Ovary (tissue), 10 donors: ENCODE measurements at places on chromosomes 7 and 10. TPM values are rescaled to one million over a fixed set of nuclear protein-coding genes. Genes with fewer than 3 reads are reported as not detected.

- H3K36me3 ChIP-seq = no peaks in the 10 kb centered on the region
- DNase-seq = peak; percentile 73
- peaks cover 40% of the 10 kb centered on the region for H3K4me1 ChIP-seq
- H3K4me3 ChIP-seq = no peak overlapping the region
Observed at GRCh38 chr10:125093199-125093973, 67.0 kb downstream of the CTBP2 start.

- DNase-seq = no peak
- H3K36me3 ChIP-seq = no peaks in the 10 kb centered on the region
- no peak overlapping the region for H3K4me3 ChIP-seq
Observed at GRCh38 chr10:102413053-102413705, 5.4 kb downstream of the PSD start.

Gene VWC2
- 8.0 TPM for total RNA-seq

- no peaks in the 10 kb centered on the region for H3K27me3 ChIP-seq
- no peak overlapping the region for H3K27ac ChIP-seq
- no peaks in the 10 kb centered on the region for H3K4me1 ChIP-seq
Observed at GRCh38 chr10:14609178-14609577, 165.5 kb downstream of the FAM107B start.

- H3K27ac ChIP-seq = no peak overlapping the region
- no peak for DNase-seq
- H3K4me3 ChIP-seq = no peak overlapping the region
- no peaks in the 10 kb centered on the region for H3K4me1 ChIP-seq
- no peaks in the 10 kb centered on the region for H3K27me3 ChIP-seq
Observed at GRCh38 chr7:86904949-86905834, 154.3 kb downstream of the ELAPOR2 start.

DNA sequence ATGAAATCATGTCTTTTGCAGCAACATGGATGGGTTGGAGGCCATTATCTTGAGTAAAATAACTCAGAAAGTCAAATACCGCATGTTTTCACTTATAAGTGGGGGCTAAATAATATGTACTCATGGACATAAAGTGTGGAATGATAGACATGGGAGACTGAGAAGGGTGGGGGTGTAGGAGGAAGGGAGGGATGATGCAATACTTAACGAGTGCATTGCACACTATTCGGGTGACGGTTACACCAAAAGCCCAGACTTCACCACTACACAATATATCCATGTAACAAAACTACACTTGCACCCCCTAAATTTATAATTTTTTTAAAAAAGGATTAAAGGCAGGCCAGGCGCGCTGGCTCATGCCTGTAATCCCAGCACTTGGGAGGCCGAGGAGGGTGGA, 13.6 kb downstream of the LGI1 start:
- no peak overlapping the region for H3K27ac ChIP-seq
- no peaks in the 10 kb centered on the region for H3K4me1 ChIP-seq
- H3K4me3 ChIP-seq = no peak overlapping the region

- peak; percentile 24 for DNase-seq
- H3K27ac ChIP-seq = no peak overlapping the region
- H3K27me3 ChIP-seq = no peaks in the 10 kb centered on the region
- no peaks in the 10 kb centered on the region for H3K36me3 ChIP-seq
- H3K4me1 ChIP-seq = no peaks in the 10 kb centered on the region
- no peak overlapping the region for H3K4me3 ChIP-seq
Observed at GRCh38 chr7:16668049-16668858, 22.3 kb downstream of the BZW2 start.

Gene AGMO
- 0.15 TPM for total RNA-seq

- DNase-seq = no peak
- H3K4me1 ChIP-seq = peaks cover 13% of the 10 kb centered on the region
- no peaks in the 10 kb centered on the region for H3K27me3 ChIP-seq
- H3K27ac ChIP-seq = no peak overlapping the region
Observed at GRCh38 chr10:126262233-126262838, 125.9 kb downstream of the ADAM12 start.

DNA sequence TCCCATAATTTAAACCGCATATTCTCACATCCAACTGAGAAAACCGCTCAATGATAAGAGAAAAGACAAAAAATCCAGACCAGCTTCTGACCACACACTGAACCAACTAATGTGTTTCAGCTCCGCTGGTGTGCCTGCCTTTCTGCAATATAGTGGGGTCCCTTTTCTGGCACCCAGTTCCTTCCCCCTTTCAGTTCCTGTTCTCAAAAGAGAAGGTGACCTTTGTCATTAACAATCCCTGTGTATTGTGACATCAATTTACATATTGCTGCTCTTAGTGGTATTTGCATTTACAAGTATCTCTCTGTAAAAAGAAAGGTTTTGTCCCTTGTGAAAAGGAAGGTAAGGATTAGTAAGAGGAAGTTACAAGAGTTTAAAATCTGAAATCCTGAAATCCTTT, 1.4 kb downstream of the PPP1R17 start:
- no peaks in the 10 kb centered on the region for H3K27me3 ChIP-seq
- H3K4me1 ChIP-seq = no peaks in the 10 kb centered on the region
- H3K27ac ChIP-seq = no peak overlapping the region
- no peak for DNase-seq

DNA sequence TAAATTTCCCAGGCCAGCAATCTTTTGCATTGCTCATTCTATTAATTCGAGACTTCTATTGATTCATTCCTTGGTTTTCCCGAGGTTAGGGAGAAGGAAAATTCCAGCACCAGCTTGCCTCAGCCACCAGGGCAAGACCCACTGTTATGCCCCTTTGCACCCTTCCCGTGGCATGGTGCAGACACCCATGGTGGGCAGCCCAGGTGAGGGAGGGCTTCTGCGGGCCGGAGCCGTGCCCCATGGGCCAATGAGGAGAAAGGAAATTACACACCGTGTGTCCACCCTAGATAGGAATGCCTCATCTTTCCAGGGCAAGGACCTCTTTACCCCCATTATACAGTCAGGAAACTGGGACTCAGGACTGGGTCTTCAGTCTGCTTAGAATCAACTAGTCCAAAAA, 4.5 kb upstream of the GRID1 start:
- no peak overlapping the region for H3K4me3 ChIP-seq
- H3K27ac ChIP-seq = no peak overlapping the region
- H3K4me1 ChIP-seq = no peaks in the 10 kb centered on the region
- no peaks in the 10 kb centered on the region for H3K36me3 ChIP-seq
- no peaks in the 10 kb centered on the region for H3K27me3 ChIP-seq
- no peak for DNase-seq

DNA sequence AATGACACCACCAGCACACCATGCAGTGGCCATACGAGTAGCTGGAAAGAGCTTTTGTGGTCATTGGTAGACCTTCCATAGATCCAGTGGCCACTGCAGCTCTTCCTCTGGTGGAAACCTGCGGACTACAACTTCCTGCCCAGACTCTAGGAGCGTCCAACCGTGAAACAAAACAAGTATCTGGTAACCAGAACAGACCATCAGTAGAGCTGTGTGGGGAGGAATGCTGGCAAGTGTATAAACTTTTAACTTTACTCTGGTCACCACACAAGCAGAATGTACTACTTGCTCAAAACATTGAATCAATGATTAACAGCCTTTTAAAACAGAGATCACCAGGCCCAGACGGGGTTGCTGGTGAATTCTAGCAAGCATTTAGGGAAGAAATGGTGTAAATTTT, 154.7 kb upstream of the DGKB start:
- DNase-seq = no peak
- no peaks in the 10 kb centered on the region for H3K27me3 ChIP-seq
- no peaks in the 10 kb centered on the region for H3K4me1 ChIP-seq
- no peak overlapping the region for H3K4me3 ChIP-seq
